MCF 10A (cell line): ENCODE measurements at places on chromosomes 2 and 18.
A peak's percentile ranks its signal among the peaks of the same experiment; 100 is the strongest.

GRCh38 chr2:54574860-54575247 lies 118.7 kb downstream of the SPTBN1 start:
- DNase-seq, result no peak

DNA sequence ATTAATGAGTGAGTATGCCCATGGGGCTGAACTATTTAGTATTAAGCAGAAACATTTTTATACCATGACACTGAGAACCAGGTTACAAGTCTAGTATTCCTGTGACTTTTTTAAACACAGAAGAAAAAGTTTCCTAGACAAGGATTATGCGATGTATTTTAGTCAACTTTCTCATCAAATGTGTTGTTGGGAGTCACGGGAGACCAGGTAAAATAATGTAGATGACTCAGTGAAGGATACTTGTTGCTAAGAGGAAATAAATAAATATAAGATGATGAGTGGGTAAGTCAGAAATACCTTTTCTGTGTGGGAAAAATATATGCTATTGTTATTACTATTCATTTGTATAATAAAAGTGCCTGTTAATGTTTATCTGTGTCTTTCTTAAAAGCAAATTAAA lies 23.4 kb downstream of the MBD5 start:
- DNase-seq, result no peak

DNA sequence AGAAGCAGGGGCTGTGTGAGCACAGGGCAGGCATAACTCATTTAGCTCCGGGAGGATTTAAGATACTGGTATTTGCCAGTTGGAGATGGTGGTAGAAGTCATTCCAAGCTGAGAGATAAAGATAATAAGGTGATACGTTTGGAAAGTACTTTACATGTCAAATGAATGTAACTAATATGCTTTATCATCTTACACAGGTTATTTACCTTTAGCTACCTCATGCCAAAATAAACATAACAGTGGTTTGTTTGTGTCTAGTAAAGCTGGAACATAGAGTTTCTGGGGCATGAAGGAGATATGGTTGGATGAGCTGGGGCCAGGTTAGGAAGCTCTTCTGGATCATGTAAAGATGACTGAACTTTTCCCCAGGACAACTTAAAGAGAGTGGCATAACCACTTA lies 126.9 kb upstream of the PIK3C3 start:
- DNase-seq, result no peak

GRCh38 chr2:127700527-127701192 lies 637 bp upstream of the SFT2D3 start:
- peak; percentile 56 for DNase-seq

DNA sequence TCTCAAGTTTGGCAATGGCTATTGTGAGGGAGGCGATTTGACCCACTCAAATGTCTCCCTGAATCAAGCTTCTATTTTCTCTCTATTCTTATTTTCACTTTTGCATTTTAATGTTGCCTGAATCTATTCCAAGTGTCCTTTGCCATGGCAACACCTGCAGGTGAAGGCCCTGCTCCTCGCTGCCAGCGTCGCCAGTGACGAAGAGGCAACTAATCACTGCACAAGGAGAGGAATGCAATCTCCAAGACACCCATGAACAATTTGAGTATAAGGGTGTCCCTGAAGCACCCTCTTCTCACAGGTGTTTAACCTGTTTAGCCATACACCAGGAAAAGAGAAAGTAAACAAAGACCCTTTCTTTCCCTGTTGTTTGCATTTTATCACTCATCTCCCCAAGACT lies 165.6 kb upstream of the VRK2 start:
- no peak for DNase-seq

DNA sequence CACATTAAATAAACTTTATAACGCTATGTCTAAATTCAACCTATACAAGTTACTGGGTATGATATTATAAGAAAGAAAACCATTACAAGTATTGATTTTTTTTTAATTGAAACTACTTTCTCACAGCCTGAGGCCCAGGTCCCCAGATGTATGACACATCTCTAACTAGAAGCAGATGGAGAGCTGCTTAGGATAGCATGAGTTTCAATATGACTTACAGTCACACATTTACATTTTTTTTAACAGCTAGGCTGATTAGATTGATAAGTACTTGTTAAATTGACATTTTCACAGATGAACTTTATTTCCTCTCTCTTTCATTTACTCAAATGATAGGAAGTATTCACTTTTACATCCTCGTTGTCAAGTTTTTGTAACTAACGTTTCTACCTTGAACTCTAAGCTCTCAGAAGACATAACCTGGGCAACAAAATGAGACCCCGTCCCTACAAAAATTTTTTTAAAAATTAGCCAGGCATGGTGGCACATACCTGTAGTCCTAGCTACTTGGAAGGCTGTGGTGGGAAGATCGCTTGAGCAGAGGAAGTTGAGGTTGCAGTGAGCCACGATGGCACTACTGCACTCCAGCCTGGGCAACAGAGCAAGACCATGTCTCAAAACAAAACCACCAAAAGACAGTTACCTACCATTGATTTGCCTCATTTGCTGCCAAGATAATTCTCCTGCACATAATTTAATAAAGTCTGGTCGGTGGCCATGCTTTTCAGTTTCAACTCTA lies 52.4 kb downstream of the STK39 start:
- no peak for DNase-seq

- peak; percentile 74 for DNase-seq
Observed at GRCh38 chr18:31399306-31400032, 22.9 kb downstream of the DSG4 start.

GRCh38 chr2:974054-974453 lies 23.4 kb downstream of the SNTG2 start:
- no peak for DNase-seq

DNA sequence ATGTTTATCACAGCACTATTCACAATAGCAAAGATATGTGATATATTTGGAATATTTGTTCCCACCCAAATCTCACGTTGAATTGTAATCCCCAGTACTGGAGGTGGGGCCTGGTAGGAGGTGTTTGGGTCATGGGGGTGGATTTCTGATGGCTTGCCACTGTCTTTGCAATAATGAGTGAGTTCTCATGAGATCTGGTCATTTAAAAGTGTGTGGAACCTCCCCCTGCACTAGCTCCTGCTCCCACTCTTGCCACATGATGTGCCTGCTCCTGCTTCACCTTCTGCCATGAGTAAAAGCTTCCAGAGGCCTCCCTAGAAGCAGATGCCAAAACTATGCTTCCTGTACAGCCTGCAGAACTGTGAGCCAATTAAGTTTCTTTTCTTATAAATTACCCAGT lies 72.2 kb upstream of the DYNC1I2 start:
- DNase-seq, result no peak

DNA sequence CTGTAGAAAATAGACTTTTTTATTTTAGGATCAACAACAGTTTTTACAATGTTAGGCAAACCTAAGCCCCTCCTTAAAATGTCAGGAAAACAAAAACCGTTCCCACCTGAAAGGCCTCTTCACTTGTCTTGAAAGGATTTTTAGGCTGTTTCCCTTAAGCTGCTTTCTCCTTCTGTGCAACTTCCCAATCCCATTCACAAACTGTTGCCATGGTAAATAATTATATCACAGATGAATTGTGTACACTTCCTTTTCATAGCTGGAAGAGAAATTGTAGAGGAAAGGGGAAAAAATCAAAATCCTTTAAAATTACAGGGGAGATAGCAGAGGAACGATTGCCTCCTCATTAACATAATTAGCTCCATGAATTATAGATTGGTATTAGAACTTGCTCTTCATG lies 1488.0 kb upstream of the CELF4 start:
- DNase-seq, result no peak

DNA sequence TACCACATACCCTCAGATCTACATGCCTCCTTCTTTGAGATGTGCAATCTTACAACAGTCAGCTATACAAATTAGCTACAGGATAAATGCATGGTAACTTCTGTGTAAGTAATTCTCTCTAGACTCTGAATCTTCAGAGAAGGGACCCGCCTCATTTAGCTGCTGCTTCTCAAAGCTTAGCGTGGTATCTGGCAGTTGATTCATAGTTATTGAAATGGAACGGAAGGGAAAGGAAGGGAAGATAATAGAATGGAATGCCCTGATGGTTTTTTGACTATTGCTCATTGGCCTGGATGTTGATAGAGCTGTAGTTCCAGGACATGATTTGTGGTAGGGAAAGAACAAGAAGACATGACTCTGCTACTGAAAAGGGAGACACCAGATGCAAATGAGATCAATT lies 498.1 kb upstream of the CRIM1 start:
- DNase-seq, result no peak

DNA sequence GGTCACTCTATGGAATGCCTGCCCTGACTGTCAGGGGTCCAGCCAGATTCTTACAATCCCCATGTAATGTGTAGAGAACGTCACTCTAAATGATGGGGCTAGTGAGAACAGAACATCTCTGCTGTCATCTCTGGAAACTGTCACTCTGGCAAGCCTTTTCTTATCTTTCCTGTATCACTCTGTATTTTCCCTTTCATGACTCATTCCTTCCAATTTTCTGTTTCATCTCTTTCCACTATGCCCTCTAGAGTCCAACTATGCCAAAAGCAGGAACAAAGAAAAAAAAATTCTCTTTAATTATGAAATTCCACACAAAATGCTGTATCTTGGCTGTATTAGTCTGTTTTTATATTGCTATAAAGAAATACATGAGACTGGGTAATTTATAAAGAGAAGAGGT lies 608.8 kb downstream of the ADCYAP1 start:
- DNase-seq, result no peak

- no peak for DNase-seq
Observed at GRCh38 chr2:28754321-28754720, 2.7 kb downstream of the PPP1CB start.

DNA sequence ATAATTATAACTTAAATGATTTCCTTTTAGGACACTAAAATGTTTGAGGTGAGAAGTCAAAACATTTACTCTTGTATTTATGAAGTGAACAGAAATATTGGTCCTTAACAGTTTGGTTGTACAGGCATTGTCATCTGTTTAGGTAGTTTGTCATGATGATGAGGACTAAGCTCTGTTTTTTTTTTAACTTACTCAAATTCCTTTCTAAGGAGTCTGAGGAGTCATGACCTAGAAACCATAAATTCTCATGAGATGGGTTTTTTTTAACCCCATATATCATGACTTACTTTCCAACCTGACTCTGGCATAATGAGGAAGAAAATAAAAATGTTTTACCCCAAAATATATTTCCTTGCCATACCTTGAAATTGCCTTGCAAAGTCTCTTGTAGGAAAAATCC lies 1176.2 kb downstream of the SUCLG1 start:
- DNase-seq, result no peak

GRCh38 chr2:237875256-237876060 lies 16.0 kb downstream of the RAMP1 start:
- no peak for DNase-seq

GRCh38 chr2:137262594-137262993 lies 497.2 kb downstream of the THSD7B start:
- no peak for DNase-seq

DNA sequence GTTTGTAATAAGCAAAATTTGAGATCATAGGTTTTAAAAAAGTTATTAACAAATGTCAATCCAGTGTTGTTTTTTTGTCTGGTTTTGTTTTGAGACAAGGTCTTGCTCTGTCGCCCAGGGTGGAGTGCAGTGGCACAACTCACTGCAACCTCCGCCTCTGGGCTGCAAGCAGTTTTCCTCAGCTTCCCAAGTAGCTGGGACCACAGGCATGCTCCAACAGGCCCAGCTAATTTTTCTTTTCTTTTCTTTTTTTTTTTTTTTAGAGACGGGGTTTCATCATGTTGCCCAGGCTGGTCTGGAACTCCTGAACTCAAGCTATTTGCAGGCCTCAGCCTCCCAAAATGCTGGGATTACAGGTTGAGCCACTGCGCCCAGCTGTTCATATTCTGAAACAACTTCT lies 31.3 kb downstream of the GALNT3 start:
- peak; percentile 12 for DNase-seq

GRCh38 chr18:78912844-78913243 lies 66.8 kb upstream of the SALL3 start:
- DNase-seq, result no peak

- no peak for DNase-seq
Observed at GRCh38 chr18:34972765-34973414, 68.3 kb upstream of the MAPRE2 start.

DNA sequence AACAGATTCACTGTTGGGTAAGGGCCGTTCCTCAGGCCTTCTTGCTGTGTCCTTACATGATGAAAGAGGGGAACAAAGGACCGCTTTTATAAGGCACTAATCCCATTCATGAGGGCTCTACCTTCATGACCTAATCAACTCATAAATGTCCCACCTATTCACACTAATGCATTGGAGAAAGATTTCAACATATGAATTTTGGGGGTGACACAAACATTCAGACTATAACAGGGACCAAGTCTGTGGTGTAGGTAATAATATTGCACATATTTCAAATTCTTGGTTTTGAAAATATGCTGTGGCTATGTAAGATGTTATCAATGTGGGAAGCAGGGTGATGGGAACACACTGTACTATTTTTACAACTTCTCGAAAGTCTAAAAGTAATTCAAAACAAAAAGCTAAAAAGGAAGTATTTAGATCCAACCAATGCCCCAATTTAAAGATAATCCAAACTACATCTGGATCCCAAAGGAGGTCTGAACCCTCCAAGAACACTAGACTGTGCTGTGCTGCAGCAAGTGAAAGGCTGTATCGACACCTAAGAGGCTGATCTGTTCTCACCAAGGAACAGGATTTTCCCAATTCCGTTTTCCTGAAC lies 82.4 kb upstream of the TGIF1 start:
- peak; percentile 26 for DNase-seq

DNA sequence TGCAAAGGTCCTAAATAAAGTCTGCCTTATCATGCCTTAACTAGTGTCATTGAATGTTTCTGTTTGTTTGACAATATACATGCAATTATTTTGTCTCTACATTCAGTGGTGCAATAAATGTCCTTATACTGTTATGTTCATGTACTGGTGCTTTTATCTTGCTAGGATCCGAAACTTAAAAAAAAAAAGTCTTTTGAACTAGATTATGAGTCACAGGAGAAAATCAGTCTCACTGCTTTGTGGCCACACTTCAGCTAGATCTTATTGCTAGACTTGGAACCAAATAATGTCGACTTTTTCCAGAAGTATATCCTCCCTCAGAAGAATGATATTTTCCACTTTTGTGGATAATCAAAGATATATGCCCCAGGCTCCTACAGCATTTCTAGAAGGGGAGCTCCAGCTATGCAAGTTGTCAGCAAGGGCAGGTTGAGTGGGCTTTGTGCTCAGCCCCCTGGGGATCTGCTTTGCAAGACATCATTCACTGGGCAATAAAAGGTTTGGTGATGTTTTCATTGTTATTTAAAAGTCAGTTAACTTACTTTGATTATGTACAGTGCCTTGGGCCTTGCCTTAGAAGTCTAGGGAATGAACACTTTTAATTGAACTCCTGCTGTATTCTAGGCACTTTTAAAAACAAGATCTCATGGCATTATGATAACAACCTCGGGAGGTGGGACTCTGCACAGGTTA lies 157.1 kb upstream of the LRRTM1 start:
- DNase-seq, result no peak

- DNase-seq, result no peak
Observed at GRCh38 chr18:7677001-7677400, 109.9 kb downstream of the PTPRM start.

DNA sequence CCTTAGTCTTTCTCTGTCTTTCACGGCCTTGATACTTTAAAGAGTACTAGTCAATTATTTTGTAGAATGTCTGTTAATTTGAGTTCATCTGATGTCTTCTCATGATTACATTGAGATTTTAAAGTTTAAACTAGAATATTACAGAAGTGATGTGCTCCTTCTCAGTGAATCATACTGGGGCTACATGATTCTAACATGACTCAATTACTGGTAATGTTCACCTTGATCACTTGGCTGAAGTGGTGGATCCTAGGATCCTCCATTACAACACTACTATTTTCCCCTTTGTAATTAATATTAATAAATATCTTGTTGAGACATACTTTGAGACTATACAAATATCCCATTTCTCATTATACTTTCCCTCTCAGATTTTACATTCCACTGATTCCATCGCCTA lies 148.5 kb downstream of the CAMKMT start:
- DNase-seq, result no peak

GRCh38 chr2:181677912-181678586 lies 2.3 kb downstream of the NEUROD1 start:
- peak; percentile 33 for DNase-seq
